ENCODE measurements at places on chromosomes 1 and 21.

GRCh38 chr1:9429342-9429711 is 109.9 kb upstream of the SLC25A33 start:
- DNase-seq: no peak
- no peaks in the 10 kb centered on the region for H3K36me3 ChIP-seq
- no peaks in the 10 kb centered on the region for H3K27me3 ChIP-seq
- peak overlapping the region; percentile 94 for H3K4me3 ChIP-seq
- H3K4me1 ChIP-seq: peaks cover 43% of the 10 kb centered on the region

- no peaks in the 10 kb centered on the region for H3K27me3 ChIP-seq
- H3K4me3 ChIP-seq: no peak overlapping the region
- H3K36me3 ChIP-seq: no peaks in the 10 kb centered on the region
- no peaks in the 10 kb centered on the region for H3K4me1 ChIP-seq
- H3K27ac ChIP-seq: no peak overlapping the region
- no peak for DNase-seq
Measured at GRCh38 chr1:59752556-59753414, 62.0 kb upstream of the HOOK1 start.

- no peak overlapping the region for H3K4me3 ChIP-seq
- H3K36me3 ChIP-seq: no peaks in the 10 kb centered on the region
- H3K27ac ChIP-seq: no peak overlapping the region
Measured at GRCh38 chr1:8925406-8925805, 20.3 kb upstream of the CA6 start.

DNA sequence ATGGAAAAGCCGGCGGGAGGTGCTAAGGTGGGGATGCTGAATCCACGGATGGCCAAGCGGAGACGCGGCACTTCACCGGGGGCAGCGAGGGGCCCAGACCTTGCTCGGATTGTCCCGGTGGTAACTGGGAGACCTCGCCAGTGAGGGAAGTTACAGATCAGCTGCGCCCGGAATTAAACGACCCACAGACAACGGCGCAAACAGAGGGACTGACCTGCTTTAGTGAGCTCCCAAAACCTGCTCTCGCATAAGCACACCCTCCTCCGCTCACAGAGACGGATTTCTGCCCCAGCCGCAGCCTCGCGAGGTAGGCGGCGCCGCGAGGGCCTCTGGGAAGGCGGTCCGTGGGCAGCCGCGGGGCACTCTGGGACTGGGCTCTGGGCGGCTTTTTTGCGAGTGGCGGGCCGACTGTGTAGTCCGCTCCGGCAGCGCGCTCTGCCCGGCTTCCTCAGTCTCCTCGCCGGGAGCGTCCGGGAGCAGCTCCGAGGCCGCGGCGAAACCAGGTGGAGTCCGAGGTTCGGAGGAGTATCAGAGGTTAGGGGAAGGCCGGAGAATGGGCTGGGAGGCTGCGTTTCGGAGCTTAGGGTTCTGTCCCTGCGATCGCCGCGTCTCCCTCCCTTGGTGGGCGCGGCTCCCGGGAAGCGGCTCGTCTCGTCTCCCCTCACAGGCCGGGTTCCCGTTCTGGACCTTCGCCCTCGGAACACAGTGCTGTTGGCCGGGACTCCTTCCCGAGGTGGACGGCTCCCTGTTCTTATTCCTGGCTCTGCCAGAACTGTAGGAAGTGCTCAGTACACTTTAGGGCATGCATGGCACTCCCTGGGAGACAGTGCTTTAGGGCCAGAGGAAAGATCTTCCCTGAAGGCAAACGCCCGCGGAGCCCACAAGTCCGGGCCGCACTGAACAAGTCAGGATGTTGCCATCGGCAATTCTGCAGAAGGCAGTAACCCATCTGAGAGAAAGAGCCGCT is at the start of gene EXO5:
EXO5 (plus strand) TSS at position 393 of the 967 bp plus-strand sequence. CDS start 5,778 bp downstream, outside the sequence.
- H3K27ac ChIP-seq: peak within 1 kb of the TSS; percentile 87
- H3K36me3 ChIP-seq: peaks cover 2% of the 10 kb centered on the region
- peak within 1 kb of the TSS; percentile 91 for H3K4me3 ChIP-seq
- H3K4me1 ChIP-seq: peaks cover 8% of the 10 kb centered on the region
- DNase-seq: peak; percentile 67

- no peaks in the 10 kb centered on the region for H3K36me3 ChIP-seq
- H3K4me1 ChIP-seq: no peaks in the 10 kb centered on the region
- H3K4me3 ChIP-seq: no peak overlapping the region
- H3K27me3 ChIP-seq: peaks cover 48% of the 10 kb centered on the region
- DNase-seq: no peak
Measured at GRCh38 chr1:3360646-3361257, 93.7 kb upstream of the ARHGEF16 start.

DNA sequence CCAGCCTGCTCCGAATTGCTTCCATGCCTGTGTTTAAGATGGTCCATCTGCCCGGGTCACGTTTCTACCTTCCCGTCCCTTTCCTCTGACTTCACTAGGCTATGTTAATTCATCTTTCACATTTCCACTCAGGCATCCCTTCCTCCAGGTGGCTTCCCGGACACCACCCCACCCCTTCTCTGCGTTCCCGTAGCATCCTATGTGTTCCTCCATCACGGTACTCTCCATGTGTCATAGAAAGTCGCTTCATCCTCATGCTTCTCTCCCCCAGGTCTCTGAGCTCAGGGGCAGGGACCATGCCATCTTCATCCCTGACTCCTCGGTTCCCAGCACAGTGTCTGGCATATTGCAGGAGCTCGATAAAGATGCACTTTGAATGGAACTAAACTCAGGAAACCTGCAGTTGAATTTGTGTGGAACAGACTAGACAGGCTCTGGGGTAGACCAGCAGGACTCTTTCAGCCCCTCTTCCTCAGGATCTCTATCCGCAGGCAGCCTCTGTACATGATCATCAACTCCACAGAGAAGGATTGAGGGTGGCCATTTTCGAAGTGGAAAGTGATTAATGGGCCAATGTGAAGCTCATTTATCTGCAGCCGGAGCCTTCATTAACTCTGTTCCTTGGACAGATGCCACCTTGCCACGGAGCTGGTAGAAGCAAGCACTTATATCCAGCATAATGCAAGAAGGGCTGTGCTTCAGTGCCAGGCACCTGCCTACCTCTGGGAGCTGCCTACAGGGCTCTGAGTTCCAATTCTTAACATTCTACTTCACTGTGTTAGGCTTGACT is 9.1 kb downstream of the C1orf226 start:
- no peak overlapping the region for H3K4me3 ChIP-seq
- no peak overlapping the region for H3K27ac ChIP-seq
- peaks cover 19% of the 10 kb centered on the region for H3K4me1 ChIP-seq

GRCh38 chr1:56550138-56550858 is 29.1 kb downstream of the PLPP3 start:
- H3K27ac ChIP-seq: no peak overlapping the region
- no peaks in the 10 kb centered on the region for H3K36me3 ChIP-seq
- DNase-seq: no peak
- no peak overlapping the region for H3K4me3 ChIP-seq
- peaks cover 28% of the 10 kb centered on the region for H3K27me3 ChIP-seq
- no peaks in the 10 kb centered on the region for H3K4me1 ChIP-seq

- peaks cover 2% of the 10 kb centered on the region for H3K36me3 ChIP-seq
- H3K4me1 ChIP-seq: peaks cover 19% of the 10 kb centered on the region
- H3K27me3 ChIP-seq: no peaks in the 10 kb centered on the region
- H3K4me3 ChIP-seq: no peak overlapping the region
Measured at GRCh38 chr1:46413596-46413985, 19.5 kb downstream of the FAAH start.

DNA sequence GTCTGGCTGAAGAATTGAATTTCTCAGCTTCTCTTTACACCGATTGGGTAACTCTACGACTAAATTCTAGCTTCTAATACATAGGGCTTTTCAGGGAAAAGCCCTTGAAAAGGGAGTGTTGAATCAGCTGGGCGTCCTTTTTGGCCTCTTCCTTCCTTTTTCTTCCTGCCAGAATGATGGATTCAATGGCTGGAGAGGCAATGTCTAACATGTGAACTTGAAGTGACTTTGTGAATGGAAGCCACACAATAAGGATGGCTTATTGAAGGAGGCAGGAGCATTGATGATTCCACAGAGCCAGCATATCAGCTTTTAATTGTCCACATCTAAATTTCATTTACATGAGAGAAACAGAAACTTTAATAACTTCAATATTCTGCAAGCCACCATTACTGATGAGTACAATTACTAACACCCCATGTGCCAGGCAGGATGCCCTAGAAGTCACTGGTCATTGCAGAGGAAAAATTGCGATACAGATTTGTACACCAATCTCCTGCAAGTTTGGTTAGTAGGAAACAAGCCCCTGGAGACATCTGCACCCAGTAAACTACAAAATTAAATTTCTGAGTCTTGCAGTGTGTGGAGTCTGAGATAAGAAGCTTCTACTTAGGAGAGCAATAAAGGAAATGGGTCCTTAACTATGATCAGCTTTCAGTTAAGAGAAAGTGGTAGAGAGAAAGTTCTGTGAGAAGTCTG is 56.1 kb downstream of the STYXL2 start:
- H3K4me1 ChIP-seq: peaks cover 2% of the 10 kb centered on the region
- H3K4me3 ChIP-seq: no peak overlapping the region
- H3K27me3 ChIP-seq: peaks cover 35% of the 10 kb centered on the region
- H3K36me3 ChIP-seq: peaks cover 2% of the 10 kb centered on the region
- no peak overlapping the region for H3K27ac ChIP-seq

- no peaks in the 10 kb centered on the region for H3K36me3 ChIP-seq
- no peak for DNase-seq
Measured at GRCh38 chr21:44539991-44540666, at the start of gene KRTAP10-1. TSS of gene KRTAP10-1 (minus strand) at chr21:44540195. CDS start at chr21:44540150, 45 bp downstream.

GRCh38 chr1:35577071-35577998 is 4.2 kb downstream of the TFAP2E start:
- H3K4me1 ChIP-seq: peaks cover 18% of the 10 kb centered on the region
- peak; percentile 35 for DNase-seq
- H3K36me3 ChIP-seq: peaks cover 3% of the 10 kb centered on the region
- peak overlapping the region; percentile 87 for H3K27ac ChIP-seq
- no peaks in the 10 kb centered on the region for H3K27me3 ChIP-seq
- peak overlapping the region; percentile 95 for H3K4me3 ChIP-seq

- H3K27ac ChIP-seq: no peak overlapping the region
- peaks cover 17% of the 10 kb centered on the region for H3K4me1 ChIP-seq
- DNase-seq: no peak
- no peaks in the 10 kb centered on the region for H3K36me3 ChIP-seq
- peaks cover 42% of the 10 kb centered on the region for H3K27me3 ChIP-seq
Measured at GRCh38 chr1:112389689-112390088, 6.3 kb upstream of the CTTNBP2NL start.

GRCh38 chr1:200674838-200675587 is 5.3 kb upstream of the DDX59 start:
- peaks cover 2% of the 10 kb centered on the region for H3K36me3 ChIP-seq
- H3K4me1 ChIP-seq: peaks cover 7% of the 10 kb centered on the region
- no peak for DNase-seq
- no peak overlapping the region for H3K27ac ChIP-seq
- no peak overlapping the region for H3K4me3 ChIP-seq
- peaks cover 9% of the 10 kb centered on the region for H3K27me3 ChIP-seq

DNA sequence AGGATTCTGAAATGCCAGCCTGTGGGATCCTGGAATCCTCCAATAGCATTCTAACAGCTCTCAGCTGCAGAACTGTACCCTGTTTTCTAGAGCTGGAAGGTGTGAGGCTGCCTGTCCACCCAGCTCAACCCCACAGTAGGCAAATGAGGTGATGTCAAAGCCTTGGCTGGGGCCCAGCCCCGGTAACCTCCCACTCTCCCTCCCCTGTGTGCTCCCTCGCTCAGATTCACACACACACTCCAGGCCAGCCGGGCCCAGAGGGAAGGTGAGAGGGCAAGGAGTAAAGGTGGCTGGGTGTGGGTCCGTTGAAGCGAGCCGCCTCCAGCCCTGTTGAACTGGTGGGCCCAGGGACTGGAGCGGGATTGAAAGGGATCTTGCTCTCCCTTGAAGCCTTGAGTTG is at the start of gene BSND:
BSND (plus strand) TSS at position 257 of the 400 bp plus-strand sequence. CDS start 254 bp downstream, outside the sequence.
- H3K36me3 ChIP-seq: no peaks in the 10 kb centered on the region
- DNase-seq: no peak
- H3K27me3 ChIP-seq: peaks cover 7% of the 10 kb centered on the region
- H3K4me3 ChIP-seq: no peak within 1 kb of the TSS

DNA sequence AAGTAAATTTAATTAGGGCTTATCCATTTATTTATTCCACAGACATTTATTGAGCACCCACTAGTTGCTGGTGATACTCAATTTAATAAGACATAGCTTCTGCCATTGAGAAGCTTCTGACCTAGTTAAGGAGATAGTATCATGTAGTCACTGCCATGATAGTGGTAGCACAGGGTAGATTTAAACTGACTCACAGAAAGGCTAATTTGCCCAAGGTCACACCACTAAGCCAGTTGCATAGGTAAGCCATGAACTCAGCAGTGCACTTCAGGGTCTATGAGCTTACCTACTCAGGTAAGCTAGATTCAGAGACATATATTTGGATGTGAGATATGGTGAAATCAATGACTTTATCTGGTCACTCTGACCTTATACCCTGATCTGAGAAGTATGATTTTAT is 168.4 kb downstream of the TNFSF18 start:
- no peak overlapping the region for H3K27ac ChIP-seq
- H3K27me3 ChIP-seq: peaks cover 5% of the 10 kb centered on the region
- peaks cover 10% of the 10 kb centered on the region for H3K4me1 ChIP-seq
- no peak for DNase-seq

DNA sequence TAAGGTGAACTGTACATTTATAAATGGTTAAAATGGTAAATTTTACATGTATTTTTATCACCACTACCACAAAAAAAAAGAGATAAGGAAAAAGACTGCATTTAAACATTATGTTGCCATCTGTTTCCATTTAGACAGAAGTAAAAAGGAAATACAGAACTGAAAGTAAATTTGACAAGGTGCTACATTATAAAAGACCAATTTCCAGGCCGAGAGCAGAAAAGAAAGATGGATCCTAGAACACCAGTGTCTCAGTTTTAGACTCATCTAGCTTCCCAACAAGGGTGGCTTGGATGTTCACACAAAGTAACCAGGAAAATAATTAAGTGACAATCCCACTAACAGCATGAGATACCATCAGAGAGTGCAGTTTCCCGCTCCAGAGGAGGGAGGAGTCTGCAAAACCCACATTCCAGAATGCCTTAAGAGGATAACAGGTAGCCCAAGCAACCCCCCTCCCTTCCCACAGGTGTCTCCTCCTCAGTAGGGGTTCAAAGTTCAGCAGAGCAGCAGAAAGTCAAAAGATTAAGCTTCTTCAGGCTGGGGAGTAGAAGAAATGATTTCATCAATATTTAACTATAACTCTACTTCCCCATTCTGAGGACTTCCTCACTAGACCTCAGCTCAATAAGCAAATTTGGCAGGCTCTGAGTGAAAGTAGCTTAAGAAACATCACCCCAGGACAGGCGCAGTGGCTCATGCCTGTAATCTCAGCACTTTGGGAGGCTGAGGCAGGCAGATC is 11.8 kb downstream of the TPM3 start:
- no peaks in the 10 kb centered on the region for H3K27me3 ChIP-seq
- peaks cover 5% of the 10 kb centered on the region for H3K36me3 ChIP-seq
- H3K4me3 ChIP-seq: peak overlapping the region; percentile 98
- peak overlapping the region; percentile 97 for H3K27ac ChIP-seq
- peaks cover 59% of the 10 kb centered on the region for H3K4me1 ChIP-seq

DNA sequence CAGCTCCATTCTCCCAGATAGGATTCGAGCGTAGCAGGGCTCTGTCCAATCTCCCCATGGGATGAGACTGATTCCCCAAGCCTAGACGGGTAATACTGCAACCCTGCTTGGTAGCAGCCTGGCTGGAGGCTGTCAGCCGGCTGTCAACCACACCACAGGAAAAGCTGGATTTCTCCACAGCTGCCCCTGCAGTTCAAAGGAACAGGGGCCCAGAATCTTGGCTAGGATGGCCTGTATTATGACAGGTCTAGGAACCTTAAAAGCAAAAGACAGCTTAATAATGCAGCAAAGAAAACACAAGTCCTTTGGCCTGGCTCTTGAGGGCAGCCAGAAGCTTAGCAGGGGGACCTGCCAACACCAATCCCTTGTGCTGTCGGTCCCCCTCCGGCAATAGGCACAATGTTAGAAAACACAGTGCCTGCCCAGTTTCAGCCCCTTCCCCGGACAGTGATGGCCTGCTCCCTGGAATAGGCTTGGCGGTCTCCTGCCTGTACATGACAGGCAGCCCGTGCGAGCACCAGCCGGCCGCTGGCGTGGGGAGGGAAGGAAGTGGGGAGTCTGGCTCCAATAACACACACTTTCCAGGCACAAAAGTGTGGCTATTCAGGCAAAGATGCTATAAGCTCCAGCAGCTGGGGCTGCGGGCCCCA is 90.5 kb downstream of the TRABD2B start:
- H3K36me3 ChIP-seq: no peaks in the 10 kb centered on the region
- no peak overlapping the region for H3K27ac ChIP-seq
- H3K4me3 ChIP-seq: no peak overlapping the region
